ENCODE measurements at places on chromosomes 3 and 15.

DNA sequence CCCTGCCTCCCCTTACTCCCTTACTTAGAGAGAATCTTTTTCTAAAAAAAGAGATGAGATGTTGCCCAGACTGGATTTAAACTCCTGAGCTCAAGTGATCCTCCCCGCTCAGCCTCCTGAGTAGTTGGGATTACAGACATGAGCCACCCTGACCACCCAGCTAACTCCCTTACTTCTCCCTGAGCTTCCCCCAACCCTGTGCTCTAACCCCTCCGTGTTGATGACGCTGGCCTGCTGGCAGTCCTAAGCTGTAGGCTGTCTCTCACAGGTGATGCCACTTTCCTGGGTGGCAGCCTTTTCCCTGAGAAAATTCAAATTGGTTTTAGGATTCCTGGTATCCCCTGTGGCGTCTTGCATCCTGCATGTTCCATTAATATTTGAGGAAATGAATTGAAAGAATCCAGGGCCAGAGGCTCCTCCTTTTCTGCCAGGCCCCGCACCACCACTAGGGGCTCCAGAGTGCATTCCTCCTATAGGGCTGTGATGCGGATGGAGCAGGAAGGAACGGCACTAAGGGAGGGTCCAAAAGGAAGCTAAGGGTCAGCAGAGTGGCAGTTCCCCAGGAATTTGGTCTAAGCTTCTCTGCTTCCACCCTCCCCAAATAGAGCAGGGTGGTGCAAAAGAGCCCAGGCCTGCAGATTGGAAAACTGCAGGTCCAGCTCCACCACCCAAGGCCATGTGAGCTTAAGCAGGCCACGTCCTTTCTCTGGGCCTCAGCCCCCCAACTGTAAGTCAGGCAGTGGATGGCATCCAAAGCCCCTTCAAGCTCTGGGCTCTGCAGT, 101.1 kb downstream of the DAPK2 start:
- peak; percentile 76 for DNase-seq

DNA sequence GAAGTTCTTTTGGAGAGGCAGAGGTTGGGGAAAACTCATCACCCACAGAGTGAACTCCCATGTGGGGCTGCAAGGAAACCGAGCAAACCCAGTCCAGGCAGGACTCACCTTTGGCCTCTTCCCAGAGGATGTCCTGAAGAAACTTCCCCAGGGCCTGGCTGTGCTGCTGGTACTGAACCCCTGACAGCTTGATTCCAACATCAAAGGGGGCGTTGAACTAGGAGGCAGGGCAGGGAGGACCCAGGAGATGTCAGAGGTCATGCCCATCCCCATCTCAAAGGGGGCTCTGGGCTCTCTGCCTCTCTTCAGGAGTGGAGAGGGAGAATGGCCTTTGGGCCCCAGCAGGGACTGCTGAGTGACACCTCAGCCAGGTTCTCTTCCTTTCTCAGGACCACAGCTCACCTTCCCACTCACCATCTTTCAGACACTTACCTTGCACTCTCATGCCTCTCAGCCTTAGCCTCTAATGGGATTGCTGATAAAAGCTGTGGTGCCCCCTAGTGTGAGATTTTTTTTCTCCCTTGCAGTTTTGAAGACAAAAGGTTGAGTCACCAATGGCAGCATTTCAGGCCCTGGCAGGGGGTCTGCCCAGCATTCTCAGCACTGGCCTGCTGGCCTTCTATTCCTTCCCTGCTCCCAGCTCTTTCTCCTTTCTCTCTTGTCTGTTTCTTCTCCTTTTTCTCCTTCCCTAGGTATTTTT, 6.0 kb downstream of the GHRL start:
- no peak for DNase-seq

- no peak for DNase-seq
Measured at GRCh38 chr3:71881041-71881440, 96.1 kb upstream of the PROK2 start.

DNA sequence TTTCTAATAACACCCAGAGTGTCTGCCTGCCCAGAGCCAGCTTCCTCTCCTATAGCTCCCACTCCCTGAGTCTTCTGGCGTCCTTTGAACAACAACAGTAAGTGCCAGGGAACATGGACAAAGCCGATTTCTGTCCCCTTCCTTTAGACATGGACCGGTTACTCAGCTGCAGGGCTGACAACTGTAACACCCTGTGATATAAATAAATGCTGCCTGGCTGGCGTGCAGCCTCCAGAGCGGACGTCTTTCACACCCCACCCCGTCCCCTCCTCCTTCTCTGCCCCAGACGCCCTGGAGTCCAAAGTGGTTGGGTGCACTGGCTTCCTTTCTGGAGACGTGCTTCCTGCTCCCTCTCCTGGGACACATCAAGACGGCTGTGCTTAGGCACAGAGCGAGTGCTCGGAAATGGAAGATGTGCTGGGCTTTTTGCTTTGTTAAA, 281.9 kb upstream of the LRRFIP2 start:
- no peak for DNase-seq

DNA sequence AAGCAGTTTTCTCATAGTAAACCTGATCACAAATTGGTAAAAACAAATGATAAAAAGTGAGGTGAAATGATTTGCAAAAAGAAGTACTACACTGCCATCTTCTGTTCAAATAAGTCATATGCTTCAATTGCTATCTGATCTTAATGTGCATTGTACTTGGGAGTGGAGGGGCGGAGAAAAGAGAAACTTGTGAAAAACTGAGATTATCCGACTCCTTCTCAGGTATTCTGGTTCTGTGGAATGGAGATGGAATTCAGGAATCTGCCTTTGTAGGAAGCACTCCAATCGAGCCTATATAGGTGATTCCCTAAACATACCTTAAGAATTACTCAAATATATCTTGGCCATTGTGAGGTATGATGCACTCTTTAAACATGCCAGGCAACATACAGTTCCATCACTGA, 180.6 kb downstream of the CHL1 start:
- no peak for DNase-seq

GRCh38 chr3:23368731-23369130, 165.6 kb downstream of the UBE2E2 start:
- no peak for DNase-seq

DNA sequence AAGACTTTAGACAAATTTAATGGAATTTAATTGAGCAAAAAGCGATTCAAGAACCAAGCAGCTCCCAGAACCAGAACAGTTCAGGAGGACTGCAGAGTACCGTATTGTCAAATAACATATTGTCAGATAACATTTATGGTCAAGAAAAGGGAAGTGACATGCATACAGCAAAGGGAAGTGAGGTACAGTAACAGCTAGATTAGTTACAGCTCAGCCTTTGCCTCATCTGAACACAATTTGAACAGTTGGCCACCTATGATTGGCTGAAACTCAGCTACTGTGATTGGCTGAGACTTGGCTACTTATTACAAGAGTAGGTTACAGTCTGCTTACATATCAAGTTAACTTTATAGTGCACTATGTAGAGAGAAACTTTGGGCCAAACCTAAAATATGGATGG, 21.9 kb downstream of the ZFAND6 start:
- DNase-seq, result no peak

DNA sequence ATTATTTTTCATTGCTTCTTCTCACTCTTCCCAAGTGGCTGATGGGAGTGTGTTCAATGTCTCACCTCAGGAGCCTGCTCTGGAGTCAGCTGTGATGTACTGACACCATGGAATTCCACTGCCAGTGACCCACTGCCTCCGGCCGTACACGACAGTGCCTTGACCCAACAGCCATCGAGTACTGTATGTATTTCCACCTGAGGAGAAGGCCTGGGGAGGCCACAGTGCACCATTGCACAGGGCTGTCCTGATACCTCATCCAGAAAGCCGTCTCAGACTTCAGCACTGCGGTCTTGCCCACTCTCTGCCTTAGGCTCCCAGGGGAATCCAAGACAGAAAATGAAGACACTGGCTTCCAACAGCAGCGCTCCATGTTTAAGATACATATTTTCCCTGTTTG, 51.4 kb upstream of the EIF1B start:
- no peak for DNase-seq

- DNase-seq, result no peak
Measured at GRCh38 chr15:28911310-28911931, 25.6 kb downstream of the APBA2 start.

DNA sequence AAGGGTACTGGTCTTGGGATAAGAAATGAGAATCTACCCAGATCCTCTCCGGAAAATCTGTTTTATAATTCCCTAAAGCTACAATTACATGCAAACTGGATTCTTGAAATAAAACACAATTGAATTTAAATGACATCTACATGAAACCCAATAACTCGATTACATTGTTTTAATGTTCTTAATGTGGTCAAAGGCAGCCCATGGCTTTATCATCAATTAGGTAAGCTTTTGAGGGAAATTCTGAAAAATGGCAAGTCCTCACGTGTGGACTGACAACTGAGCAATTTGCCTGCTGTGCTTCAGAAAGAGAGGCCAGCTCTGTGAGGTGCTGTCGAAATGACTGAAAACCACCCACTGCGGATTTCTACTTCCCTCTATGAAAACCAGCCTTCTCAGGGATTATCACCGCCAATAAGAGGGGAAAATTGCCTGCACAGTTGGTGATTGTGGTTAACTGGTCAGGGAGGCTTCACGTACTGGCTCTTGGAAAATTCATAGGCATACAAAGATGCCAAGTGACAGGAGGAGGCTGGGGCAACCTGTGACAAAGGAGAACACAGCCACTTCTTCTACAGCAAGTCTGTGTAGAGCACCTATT, 200.8 kb upstream of the SLCO3A1 start:
- no peak for DNase-seq

GRCh38 chr3:51471775-51472652, 27.8 kb downstream of the DCAF1 start:
- no peak for DNase-seq

- DNase-seq, result no peak
Measured at GRCh38 chr15:91889111-91889815, 35.8 kb downstream of the SLCO3A1 start.

GRCh38 chr3:154304116-154304786, 20.0 kb downstream of the DHX36 start:
- DNase-seq, result no peak

- DNase-seq, result no peak
Measured at GRCh38 chr3:197280156-197280555, 18.3 kb downstream of the DLG1 start.

- no peak for DNase-seq
Measured at GRCh38 chr3:11274566-11275142, 2.5 kb downstream of the ATG7 start.

DNA sequence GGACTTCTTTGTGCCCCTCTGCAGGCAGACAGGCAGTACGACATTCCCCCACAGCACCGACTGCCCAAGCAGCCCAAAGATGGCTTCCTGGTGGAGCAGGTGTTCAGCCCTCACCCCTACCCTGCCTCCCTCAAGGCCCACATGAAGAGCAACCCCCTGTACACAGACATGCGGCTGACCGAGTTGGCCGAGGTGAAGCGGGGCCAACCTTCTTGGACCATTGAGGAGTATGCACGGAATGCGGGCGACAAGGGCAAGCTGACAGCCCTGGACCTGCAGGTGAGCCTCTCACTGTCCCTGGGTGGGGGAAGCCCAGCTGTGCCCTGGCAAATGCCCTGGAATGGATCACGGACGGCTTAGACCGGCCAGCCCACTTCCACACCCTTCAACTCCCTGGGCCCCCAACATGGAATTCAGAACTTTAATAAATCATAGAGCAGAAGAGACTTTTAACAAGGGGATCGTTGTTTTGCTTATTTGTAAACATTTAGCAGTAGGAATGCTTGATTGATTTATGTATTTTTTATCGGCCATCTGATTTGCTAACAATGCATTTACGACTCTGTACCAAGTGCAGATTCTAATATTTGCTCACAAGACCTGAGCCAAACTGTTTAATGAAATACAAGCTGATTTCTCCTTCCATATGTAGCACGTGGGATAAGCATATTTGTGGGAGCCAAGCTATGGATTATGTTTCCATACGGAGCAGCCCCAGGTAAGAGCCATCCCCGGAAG, 31.1 kb downstream of the MINAR1 start:
- no peak for DNase-seq

GRCh38 chr3:42756681-42757213, 16.3 kb downstream of the CCDC13 start:
- DNase-seq, result no peak

GRCh38 chr3:186760141-186760833, 23.1 kb upstream of the EIF4A2 start:
- DNase-seq, result no peak

- no peak for DNase-seq
Measured at GRCh38 chr3:170078620-170079281, 41.0 kb downstream of the GPR160 start.

DNA sequence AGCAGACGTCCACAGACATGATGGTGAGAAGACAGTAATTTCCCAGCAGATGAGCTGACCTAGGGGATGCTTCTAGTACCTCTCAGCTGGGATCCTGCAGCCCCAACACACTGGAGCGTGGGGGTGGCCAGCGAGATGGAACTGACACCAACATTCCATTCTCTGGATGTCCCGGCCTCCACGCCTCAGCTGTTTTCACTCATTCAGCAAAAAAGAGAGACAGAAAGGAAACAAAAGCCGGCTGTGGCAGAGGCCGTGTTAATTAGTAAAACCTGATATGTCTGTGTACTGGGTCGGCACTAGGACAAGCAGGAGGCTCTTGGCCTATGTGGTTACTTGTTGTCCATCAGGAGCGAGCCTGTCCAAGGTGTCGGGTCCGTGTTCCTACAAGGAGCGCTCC, 82.6 kb upstream of the MYZAP start:
- DNase-seq, result no peak

DNA sequence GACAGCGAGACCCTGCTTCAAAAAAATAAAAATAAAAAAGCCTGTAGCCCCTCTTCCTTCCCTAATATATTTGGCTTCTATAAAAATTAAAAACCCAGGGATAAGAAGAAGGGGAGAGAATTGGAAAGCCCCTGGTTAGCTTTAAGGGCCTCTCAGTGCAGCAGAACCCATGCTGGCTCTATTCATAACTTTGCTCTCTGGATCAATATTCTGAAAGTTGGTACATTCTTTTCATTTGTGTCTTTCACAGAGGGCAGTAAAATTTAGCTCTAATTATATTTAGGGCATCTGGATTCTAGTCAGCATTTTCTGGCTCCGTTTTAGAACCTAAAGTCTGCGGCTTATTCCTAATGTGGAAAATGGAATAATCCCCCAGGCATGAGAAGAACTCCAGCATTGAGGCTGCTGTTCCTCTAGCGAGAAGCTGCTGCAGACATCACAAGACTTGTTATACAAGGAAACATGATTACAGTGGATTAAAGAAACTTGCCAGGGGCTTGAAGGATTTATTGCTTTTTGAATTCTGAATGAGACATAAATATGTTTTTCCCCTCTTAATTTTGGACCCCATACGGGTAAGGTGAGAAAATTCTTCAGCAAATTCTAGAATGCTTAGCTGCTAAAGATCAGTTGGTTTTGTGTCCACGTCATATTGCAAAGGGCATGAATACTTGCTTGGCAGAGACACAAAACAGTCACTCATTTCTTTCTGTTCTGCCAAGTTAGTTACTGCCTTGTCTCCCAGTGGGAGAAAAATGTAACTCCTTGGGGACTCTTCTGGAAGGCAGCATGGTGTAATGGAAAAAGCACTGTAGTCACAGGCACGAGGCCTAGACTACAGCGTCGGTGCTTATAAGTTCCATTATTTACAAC, 177.7 kb downstream of the VGLL4 start:
- no peak for DNase-seq

- no peak for DNase-seq
Measured at GRCh38 chr3:167930453-167930852, 165.3 kb downstream of the GOLIM4 start.

GRCh38 chr15:65732698-65733097, 59.4 kb downstream of the DENND4A start:
- DNase-seq, result no peak

All from neural crest cell (in vitro differentiated cells).